ENCODE measurements at places on chromosomes 13 and 19.

DNA sequence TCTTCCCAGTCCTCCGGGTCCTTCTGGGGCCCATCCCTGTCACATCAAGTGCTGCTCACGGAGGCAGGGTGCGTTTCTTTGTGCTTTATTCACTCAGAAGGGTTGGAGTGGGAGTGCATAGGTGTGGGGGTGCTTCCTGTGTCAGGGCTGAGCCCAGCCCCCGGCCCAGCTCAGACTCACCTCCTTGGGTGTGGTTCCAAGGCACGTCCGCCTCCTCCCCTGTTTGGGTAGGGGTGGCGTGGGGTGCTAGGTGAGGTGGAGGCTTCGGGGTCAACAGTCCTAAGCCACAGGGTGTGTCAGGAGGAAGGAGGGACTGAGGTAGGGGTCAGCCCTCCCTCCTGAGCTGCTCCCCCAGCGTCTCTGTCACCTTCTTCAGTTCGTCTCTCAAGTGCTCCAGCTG, 3.1 kb downstream of the CCER2 start:
- peak; percentile 46 for DNase-seq

- DNase-seq: no peak
Observed at GRCh38 chr13:25169356-25169755, 2.7 kb downstream of the AMER2 start.

DNA sequence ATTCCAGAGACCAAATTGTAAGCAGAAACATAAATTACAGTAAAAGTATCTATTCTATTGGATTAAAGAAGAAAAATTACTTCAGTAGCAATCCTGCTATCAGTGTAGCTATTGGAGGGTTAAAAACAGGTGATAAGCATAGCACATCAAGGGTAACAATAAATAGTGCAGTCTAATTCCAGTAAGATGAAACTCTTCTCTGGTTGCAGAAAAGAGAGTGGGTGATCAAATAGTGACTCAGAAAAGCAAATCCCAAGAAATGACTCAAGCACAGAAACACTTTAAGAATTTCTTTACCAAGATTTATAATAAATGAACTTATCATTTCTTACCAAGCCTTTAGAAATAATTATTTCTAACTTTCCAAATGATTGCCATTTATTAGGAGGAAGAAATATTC, 135.7 kb downstream of the LMO7 start:
- no peak for DNase-seq

DNA sequence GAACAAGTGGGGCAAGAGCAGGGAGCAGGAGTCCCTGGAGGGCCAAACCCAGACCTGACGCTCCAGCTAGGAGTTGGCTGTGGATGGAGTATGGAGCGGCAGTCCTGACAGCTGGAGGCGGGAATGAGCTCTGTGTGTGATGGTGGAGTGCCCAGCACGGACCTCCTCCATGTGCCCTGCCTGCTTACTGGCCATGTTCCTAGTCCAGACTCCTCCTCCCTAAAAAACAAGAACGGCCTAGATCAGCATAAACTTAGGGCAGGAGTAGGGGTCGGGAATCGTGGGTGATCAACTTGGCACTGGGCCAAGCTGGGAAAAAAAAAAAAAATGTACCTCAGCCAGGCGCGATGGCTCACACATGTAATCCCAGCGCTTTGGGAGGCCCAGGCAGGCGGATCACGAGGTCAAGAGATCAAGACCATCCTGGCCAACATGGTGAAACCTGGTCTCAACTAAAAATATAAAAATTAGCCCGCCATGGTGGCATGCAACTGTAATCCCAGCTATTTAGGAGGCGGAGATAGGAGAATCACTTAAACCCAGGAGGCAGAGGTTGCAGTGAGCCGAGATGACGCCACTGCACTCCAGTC, 29.5 kb downstream of the LTBP4 start:
- DNase-seq: no peak

GRCh38 chr19:50796634-50797428, 6.6 kb downstream of the ACP4 start:
- no peak for DNase-seq

DNA sequence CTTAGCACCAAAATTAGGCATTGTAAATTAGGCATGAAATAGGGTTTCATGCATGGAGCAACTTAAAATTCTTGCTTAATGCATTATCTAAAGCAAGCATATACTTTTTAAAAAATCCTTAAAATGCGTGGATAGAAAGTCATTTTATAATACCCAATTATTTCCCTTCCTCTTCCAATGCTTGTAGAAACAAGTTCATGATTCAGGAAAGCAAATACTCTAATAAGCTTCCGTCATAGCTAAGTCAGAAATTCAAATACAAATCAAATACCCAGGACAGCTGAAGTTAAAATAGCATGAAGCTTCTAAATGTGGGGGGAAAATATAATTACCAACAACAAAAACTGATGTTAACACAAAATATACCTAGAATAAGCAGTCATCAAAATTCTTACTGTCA, 89.1 kb downstream of the COL4A1 start:
- DNase-seq: no peak

GRCh38 chr13:34307607-34308006, 489.7 kb downstream of the RFC3 start:
- DNase-seq: no peak

DNA sequence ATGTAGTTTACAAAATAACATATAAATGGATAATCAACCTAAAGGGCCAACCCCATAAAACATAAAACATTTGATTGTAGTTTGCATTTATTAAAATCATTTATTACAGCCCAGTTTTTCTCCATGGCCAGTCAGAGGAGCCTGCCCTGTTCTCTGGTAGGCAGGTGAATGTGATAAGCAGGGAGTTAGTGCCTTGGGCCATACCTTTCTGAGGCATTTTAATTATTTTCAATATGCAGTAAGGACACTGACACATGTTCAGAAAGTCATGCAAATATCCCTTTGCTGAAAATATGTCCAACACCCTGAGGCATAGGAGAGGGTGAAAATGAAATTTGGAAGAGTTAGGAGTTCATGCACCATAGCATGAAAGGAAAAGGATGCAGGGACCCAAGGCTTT, 242.6 kb upstream of the EDNRB start:
- DNase-seq: no peak

DNA sequence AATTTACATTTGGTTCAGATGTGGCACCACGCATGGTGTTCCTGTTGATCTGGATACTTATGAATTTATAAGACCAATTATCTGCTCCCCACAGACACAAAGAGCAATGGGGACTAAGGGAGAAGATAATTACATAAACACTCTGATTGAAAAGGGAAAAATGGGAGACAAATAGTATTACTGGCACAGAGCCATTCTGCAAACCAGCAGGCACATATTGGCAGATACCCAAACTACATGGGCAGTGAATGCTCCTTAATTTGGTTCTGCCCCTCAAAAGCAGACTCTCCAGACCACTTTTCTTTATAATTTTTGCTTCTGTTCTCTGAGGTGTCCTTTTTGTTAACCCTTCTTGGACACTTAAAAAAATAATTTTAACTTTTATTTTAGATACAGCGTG, 1674.2 kb downstream of the PCDH9 start:
- no peak for DNase-seq

GRCh38 chr13:113041896-113042295, 63.7 kb upstream of the F7 start:
- DNase-seq: no peak

GRCh38 chr19:32599736-32600157, 18.8 kb downstream of the PDCD5 start:
- no peak for DNase-seq

DNA sequence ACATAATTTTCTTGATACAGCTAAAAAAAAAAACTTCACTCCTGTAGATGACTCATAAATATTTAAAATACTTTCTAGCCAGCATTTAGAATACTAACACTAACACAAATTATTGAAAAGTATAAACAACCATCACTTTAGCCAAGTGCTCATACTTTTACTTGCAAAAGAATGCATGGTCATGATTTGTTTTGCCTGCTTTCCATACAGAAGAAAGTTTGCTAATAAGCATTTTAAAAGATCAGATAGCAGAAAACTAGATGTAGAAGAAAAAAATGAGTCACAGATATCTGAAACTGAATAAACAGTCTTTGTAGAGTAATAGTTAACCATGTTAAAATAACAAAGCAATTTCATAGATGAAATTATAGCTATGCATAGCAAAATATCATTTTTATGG, 2280.4 kb upstream of the PCDH20 start:
- no peak for DNase-seq

- DNase-seq: no peak
Observed at GRCh38 chr13:95121516-95121915, 179.7 kb downstream of the ABCC4 start.

DNA sequence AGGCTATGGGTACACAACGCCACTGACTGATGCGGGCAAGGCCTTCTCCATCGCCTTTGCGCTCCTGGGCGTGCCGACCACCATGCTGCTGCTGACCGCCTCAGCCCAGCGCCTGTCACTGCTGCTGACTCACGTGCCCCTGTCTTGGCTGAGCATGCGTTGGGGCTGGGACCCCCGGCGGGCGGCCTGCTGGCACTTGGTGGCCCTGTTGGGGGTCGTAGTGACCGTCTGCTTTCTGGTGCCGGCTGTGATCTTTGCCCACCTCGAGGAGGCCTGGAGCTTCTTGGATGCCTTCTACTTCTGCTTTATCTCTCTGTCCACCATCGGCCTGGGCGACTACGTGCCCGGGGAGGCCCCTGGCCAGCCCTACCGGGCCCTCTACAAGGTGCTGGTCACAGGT, 6.9 kb downstream of the KCNK6 start:
- DNase-seq: no peak

GRCh38 chr19:7916103-7916954, 1.7 kb downstream of the TGFBR3L start:
- DNase-seq: no peak

- DNase-seq: no peak
Observed at GRCh38 chr19:47172666-47173455, 42.2 kb downstream of the SAE1 start.

DNA sequence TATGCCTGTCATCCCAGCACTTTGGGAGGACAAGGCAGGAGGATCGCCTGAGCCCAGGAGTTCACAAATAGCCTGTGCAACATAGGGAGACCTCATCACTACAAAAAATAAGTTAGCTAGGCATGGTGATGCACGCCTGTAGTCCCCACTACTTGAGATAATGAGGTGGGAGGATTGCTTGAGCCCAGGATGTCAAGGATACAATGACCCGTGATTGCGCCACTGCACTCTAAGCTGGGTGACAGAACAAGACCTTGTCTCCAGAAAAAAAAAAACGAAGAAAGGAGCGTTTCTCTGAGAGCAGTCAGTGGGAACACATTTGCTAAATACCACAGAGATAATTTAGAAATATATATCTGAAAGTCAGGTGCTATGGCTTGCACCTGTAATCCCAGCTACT, 11.9 kb downstream of the CDADC1 start:
- DNase-seq: no peak

GRCh38 chr19:991174-991931, 7.2 kb downstream of the WDR18 start:
- DNase-seq: no peak

GRCh38 chr19:17468302-17469091, 1.8 kb upstream of the SLC27A1 start:
- DNase-seq: peak; percentile 48

GRCh38 chr19:41192574-41193429, at the start of gene CYP2S1:
CYP2S1 (plus strand) TSS chr19:41193219; CDS start chr19:41193265, 46 bp downstream.
- DNase-seq: no peak

DNA sequence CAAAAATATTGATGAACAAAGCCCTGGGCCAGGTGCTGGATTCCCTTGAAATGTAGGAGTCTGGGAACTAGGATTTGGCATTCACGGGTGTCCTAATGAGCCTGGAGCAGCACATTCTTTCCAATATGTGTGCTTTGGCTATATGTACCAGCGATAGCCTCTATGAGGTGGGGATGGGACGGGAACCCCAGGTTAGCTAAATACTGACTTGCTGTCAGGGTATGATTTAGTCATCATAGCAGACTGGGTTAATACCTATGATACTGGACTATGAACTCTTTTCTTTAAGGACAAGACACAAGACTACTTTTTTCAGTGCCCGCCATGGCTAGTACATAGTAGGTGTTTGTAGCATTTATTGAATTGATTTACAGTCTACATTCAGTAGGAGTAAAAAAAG, 152.7 kb downstream of the KCNRG start:
- no peak for DNase-seq

- no peak for DNase-seq
Observed at GRCh38 chr13:56923626-56924140, 217.0 kb upstream of the PRR20A start.

DNA sequence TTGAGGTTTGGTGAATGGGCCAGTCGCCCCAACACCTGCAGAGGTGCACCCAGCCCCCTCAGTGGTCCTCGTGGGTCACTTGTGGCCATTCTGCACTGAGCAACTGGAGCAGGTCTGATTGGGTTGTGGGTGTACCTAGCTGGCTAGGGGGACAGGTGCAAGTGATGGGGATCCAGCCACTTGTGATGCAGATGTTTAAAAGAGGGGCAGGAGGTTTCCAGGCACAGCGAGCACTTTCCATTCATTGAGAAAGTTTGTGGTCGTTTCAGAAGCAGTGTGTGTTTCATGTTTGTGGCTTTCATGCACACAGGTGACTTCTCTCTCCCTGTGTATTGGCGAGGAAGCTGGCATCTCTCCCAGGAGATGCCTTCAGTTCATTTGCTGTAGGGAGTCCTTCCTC, 34.7 kb downstream of the TSSK6 start:
- no peak for DNase-seq

DNA sequence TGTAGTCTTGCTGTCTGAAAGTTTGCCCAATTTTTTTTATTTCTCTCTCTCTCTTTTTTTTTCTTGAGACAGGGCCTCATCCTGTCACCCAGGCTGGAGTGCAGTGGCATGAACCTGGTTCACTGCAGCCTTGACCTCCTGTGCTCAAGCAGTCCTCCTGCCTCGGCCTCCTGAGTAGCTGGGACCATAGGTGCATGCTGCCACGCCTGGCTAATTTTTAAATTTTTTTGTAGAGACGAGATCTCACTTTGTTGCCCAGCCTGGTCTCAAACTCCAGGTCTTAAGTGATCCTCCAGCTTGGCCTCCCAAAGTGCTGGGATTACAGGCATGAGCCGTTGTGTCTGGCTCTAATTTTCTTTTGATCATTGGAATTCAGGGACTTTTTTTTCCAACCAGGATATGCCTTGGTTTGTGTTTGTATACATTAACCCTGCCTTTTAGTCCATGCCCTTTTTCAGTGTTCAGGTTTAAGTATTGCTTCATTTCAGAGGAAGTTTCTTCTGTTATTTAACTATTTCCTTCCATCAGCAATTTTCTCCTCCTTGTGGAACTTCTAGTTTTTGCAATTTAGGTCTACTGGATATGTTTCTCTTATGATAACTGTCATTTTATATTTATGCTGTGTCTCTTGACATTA, 201.4 kb downstream of the PCCA start:
- no peak for DNase-seq

GRCh38 chr13:80389073-80390038, 48.4 kb upstream of the SPRY2 start:
- no peak for DNase-seq

- DNase-seq: no peak
Observed at GRCh38 chr13:110322126-110322827, 15.2 kb downstream of the COL4A2 start.
